ENCODE measurements at places on chromosomes 12 and 14.

- DNase-seq, result no peak
Measured at GRCh38 chr12:98998697-98999299, 353.7 kb downstream of the APAF1 start.

DNA sequence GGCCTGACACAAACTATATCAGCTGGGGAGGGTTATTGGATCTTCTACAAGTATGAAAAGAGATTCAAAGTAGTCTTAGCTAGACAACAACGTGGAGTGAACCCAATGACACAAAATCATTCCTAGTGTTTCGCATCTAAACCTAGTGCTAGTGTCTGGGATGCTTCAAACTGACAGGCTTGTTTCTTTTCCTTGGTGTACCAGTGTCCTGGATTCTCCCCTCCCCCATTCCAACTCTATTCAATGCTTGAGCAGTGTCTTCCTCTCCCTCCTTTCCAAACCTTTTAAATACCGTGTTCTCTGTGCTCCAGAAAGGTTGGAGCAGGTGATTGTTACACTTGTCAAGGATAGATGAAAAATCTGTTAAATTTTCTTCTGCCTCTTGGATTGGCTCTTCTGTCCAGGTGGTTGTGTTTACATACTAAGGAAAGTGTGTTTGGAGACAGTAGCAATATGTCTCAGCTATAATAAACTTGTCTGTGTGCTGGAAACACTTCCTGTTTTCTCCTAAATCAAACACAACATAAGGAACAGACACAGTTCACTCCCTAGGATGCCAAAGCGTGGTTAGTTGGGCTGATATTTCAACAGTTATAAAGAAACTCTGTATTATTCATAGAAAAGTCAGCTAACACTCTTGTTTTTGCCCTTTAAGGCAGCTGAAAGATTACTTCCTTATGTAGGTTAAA lies 14.4 kb upstream of the GUCY2C start:
- no peak for DNase-seq

- DNase-seq, result no peak
Measured at GRCh38 chr12:20696181-20696905, 1.2 kb downstream of the SLCO1C1 start.

DNA sequence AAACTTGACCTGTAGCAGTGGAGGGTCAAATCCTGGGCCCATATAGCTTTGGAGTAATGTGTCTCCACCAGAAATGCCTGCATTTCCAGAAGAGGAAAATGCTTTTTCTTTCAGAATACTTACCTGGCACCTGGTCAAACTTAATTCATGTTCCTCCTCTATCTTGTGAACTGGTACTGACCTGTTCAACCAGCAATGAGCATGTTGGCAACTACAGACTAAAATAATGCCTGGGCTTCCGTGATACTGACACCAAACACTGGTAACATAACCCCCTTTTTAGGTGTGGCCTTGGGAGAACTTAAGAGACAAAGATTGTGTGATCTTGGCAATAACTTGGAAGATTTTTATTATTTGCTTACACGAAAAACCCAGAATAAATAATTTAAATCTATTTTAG lies 23.8 kb upstream of the MGST1 start:
- no peak for DNase-seq

Data from stimulated activated CD4-positive, alpha-beta T cell treated with anti-CD3 and anti-CD28 coated beads, Interleukin-15, amount 100 ng/mL, for 1 hour (primary cell).